ENCODE measurements at places on chromosomes 11 and 22.

- no peak for DNase-seq
Measured at GRCh38 chr22:26172389-26172990, 3.2 kb downstream of the SEZ6L start.

- DNase-seq = no peak
Measured at GRCh38 chr11:120044011-120044675, 93.8 kb downstream of the TRIM29 start.

- DNase-seq = no peak
Measured at GRCh38 chr22:24291515-24292201, 21.0 kb downstream of the SPECC1L start.

DNA sequence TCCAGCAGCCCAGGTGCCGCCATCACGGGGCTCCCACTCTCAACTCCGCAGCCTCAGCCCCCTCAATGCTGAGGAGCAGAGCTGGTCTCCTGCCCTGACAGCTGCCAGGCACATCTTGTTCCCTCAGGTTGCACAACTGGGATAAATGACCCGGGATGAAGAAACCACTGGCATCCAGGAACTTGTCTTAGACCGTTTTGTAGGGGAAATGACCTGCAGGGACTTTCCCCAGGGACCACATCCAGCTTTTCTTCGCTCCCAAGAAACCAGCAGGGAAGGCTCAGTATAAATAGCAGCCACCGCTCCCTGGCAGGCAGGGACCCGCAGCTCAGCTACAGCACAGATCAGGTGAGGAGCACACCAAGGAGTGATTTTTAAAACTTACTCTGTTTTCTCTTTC, at the start of gene SAA1:
TSS of gene SAA1 (plus strand) at position 316 of the 400 bp plus-strand sequence. CDS start 624 bp downstream, outside the sequence.
- DNase-seq = no peak

DNA sequence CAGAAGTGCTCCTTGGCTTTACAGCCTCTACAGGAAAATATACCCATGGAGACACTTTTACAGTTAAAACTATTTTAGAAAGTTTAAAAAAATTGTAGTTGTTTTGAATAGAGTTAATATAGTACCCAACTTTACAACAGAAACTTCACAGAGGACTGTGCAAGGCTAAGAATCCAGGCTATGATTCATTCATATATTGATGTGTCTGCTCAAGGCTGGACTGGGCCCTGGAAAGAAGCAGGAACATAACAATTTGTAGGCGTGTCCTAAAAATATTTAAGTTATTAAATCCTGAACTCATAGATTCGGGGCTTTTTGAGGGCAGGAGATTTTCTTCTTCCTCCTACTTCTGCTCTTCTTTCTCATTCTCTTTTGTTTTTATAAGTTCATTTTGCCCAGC, 291.5 kb upstream of the CCDC179 start:
- no peak for DNase-seq

GRCh38 chr11:68011051-68011943, 1.2 kb downstream of the ALDH3B1 start:
- peak; percentile 55 for DNase-seq

DNA sequence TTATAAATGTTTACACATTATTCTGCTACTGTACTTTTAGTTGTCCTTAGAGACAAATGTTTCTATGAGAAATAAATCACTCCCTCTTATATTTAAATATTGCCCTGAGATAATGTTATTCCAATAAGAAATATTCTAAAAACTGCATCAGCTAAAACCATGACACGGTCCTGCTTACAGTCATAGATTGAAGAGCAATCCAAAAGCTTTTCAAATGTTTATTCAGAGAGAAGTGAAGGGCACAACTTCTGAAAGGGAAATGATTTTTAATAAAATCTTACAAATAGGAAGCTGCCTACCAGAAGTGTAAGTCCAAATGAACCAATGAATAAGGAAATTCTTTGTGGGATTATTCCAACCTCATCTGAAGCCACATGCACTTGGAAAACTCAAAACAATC, 49.2 kb downstream of the STK33 start:
- no peak for DNase-seq

DNA sequence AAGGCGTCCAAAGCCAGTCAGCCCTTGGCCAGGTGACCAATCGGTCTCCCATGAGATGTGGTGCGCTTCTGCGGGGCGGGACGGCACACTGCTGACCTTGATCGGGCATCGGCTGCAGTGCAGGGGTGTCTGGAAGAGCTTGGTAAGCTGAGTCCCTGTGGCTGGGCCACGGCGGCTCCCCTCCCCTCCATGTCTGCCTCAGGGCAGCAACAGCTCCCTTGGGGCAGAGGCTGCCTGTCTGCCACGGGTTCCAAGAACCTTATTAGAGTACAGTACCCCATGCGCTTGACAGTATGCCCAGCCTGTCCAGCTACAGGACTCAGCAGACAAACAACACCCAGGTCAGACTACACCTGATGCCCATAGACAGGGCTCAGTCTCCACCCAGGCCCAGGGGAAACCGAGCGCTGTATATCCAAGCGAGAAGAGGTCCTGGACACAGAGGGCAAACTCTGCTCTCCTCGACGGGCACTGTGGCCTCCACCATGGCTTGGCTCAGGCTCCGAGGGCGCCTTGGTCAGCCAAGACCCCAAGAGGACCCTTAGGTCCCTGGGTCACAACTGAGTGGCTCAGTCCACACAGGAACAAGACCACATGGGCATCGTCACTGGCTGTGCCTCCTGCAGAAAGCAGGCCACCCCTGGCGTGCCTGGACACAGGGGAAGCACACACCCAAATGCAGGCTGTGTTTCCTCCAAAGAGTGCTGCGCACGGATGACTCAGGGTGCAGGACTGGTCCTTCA, 18.9 kb downstream of the TSPAN32 start:
- no peak for DNase-seq

GRCh38 chr11:83827520-83827919, 541.4 kb upstream of the CCDC90B start:
- no peak for DNase-seq

DNA sequence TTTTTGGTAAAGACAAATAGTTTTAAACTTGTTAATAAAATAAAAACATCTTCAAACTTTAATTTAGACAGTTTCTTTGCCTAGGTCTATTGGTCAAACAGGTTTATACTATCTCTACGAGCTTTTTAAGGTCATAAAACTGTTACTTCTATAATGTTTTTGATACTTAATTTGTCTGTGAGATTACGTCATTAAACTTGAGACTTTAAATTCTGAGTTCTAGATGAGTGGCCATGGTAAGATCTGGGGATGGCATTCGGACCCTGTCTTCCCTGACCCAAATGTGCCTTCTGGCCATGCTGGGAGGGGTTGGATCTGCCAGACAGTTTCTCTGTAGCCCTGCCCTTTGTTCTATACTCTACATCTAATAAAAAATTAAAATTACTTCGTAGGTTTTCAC, 497.8 kb downstream of the TMEM135 start:
- no peak for DNase-seq

GRCh38 chr11:58919561-58919960, 19.7 kb upstream of the GLYATL1 start:
- no peak for DNase-seq

DNA sequence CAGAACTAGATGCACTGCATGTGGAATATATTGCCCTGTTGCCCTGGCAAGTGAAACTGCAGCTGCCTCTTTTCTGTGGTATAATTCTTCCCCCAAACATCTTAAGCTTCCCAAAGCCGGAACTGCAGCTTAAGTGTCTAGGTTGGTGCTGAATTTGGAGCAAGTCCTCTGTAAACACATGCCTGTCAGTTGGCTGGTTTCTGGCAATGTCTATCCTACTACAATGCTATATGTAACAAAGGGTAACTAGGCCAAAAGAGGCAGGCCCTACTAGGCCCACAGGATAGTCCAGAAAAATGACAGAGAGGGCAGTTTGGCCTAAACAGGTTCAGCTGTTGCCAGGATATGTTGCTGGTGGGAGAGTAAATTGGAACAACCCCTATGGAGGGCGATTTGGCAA, 27.9 kb downstream of the ASCC2 start:
- no peak for DNase-seq

GRCh38 chr11:33258631-33259205, 1.5 kb downstream of the HIPK3 start:
- no peak for DNase-seq

DNA sequence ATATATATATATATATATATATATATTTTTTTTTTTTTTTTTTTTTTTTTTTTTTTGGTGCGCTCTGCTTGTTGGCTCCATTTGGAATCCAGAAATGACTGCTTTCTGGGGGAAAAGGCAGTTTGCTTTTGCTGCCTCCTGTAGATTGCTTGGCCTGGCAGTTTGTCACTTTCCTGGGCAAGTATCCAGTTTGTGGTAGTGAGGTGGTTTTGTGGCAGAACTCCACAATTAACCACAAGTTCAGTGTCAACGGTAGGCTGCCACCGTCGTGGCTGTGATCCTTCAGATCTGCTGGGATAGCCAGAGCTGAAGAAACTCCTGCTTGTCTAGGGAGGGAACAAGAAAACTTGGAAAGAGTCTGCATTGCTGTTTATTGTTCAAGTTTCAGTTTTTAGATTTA, 5.0 kb upstream of the PDE3B start:
- no peak for DNase-seq

GRCh38 chr11:106305458-106305857, 228.0 kb downstream of the AASDHPPT start:
- no peak for DNase-seq

- DNase-seq = no peak
Measured at GRCh38 chr22:39348909-39349505, 784 bp upstream of the SYNGR1 start.

DNA sequence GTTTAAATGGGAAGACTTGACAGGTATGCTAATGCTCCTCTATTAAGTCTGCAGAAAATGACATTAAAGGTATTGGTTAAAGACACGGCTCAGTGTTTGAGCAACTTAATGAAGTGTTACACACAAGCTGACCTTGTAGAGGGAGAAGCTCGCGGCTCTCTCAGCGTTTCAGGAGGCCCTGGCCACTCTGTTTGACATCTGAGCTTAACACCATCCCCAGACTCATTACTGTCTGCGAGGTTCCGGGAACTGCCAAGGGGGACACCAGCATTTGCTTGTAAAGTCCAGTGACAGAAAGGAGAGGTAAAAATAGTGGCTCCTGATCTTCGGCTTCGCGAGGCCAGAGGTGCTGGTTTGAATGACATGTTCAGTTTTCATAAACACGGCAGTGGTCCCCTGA, 540.7 kb upstream of the CADM1 start:
- DNase-seq = no peak

DNA sequence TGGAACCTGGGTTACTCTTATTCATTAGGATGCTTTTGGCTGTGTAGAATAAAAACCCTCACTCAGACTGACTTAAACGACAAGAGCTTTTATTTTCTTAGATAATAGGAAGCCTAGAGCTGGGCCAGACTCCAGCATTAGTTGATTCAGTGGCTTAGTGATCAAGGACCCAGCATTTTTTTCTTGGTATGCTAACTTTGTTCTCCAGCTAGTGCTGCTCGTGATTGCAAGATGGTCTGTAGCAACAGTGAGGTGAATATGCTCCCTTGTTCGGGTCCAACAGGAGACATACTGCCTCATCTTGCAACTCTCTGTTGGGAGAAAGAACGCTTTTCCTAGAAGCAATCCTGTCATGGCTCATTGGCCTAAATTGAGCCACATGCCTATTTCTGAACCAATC, 33.4 kb downstream of the INSC start:
- DNase-seq = no peak

- no peak for DNase-seq
Measured at GRCh38 chr22:38862375-38863329, 9.4 kb downstream of the CBX6 start.

DNA sequence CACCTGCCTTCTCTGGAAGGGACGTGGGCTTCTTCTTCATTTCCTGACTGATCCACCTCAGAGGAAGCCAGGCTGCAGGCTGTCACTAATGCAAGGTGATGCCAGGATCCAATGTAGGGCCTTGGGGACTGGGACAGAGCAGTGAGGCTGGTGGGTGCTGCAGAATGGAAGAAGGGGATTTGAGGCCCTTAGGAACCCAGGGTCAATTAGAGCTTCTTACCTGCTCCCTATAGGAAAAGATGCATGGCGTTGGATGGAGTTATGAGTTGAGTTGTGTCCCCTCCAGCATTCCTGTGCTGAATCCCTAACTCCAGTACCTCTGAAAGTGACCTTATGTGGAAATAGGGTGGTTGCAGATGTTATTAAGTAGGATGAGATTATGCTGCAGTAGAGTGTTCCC, 190.4 kb downstream of the MIAT start:
- no peak for DNase-seq

GRCh38 chr11:33515347-33515746, 185.3 kb downstream of the C11orf91 start:
- DNase-seq = no peak

GRCh38 chr11:88522624-88523385, 185.3 kb upstream of the CTSC start:
- no peak for DNase-seq

GRCh38 chr22:50498322-50498890, 9.1 kb downstream of the LMF2 start:
- DNase-seq = no peak

- DNase-seq = no peak
Measured at GRCh38 chr11:34426766-34427185, 12.0 kb upstream of the CAT start.

- DNase-seq = no peak
Measured at GRCh38 chr11:133929401-133930052, 27.2 kb downstream of the IGSF9B start.

DNA sequence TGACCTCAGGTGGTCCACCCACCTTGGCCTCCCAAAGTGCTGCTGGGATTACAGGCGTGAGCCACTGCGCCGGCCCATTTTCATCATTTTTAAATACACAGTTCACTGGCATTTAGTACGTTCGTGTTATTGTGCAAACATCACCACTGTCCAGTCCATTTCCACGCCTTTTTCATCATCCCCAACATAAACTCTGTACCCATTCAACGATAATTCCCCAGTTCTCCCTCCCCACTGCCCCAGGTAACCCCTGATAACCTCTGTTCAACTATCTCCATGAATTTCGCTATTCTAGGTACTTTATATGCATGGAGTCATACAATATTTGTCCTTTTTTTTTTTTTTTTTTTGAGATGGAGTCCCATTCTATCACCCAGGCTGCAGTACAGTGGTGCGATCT, 18.2 kb upstream of the ELFN2 start:
- DNase-seq = no peak

DNA sequence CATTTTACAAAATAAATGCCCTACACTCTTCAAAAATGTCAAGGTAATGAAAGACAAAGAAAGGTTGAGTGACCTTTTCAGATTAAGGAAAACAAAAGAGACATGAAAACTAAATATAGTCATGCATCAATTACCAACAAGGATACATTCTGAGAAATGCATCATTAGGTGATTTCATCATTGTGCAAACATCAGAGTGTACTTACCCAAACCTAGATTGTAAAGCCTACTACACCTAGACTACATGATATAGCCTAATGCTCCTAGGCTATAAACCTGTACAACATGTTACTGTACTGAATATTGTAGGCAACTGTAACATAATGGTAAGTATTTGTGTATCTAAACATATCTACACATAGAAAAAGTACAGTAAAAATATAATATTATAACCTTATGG, 26.7 kb downstream of the INTS4 start:
- DNase-seq = no peak
